ENCODE measurements at places on chromosomes 6 and 20.

DNA sequence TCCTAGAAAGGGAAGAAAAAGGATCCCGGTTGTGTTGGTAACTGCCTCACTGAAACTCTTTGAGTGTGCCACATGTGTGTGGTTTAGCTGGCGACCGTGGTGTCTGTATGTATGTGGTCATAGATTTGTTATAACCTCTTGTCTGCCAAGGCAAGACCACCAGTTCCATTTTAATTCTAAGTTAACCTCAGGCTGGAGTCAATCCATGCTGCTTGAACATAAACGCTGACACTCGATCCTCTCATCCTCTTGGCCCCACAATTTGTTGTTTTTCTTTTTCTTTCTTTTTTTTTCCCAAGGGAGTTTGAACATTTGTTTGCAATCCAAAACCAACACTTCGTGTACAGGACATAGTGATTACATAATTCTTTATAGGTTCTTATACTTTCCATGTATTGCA is 318.9 kb upstream of the JAG1 start:
- no peak for DNase-seq

- no peak for DNase-seq
These were observed 8.4 kb downstream of the PI3 start for GRCh38 chr20:45183084-45183483.

GRCh38 chr6:1479095-1479494 is 89.7 kb downstream of the FOXF2 start:
- DNase-seq = no peak

DNA sequence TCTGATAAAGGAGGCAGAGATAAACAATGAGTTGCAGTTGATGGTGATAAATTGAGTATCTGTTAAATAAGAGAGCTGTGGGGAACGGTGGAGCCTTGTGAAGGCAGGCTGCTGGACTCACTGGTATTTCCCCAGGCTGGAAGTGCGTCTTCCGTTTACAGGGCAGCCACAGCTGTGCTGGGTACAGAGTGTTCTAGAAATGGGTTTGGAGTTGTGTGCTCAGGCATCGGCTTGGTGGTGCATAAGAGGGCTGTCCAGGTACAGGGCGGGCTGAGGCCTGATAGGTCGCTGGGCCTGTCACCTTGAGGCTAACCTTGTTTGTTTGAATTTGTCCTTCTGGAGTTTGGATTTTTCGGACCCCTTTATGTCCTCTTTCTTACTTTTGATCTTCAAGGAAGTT is 39.3 kb downstream of the ARID1B start:
- DNase-seq = no peak

GRCh38 chr20:41649489-41649888 is 31.3 kb upstream of the CHD6 start:
- DNase-seq = no peak

- DNase-seq = no peak
These were observed 323.8 kb downstream of the QKI start for GRCh38 chr6:163738304-163738703.

DNA sequence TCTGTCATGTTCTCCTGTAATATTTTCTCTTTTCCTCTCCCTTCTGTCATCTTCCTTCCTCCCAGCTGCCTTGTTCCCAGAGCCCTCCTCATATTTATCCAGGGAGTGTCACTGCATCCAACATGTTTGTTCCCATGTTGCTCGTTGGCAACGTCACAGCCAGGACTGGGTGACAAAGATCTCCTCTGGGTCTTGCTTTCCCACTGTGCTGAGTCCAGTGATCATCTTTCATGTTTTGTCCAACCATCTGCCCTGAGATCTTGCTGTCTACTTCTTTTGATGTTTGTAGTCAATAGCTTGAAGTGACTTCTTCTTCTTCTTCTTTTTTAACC is 26.6 kb downstream of the FARS2 start:
- no peak for DNase-seq

GRCh38 chr6:122753688-122754056 is 25.8 kb upstream of the FABP7 start:
- no peak for DNase-seq

DNA sequence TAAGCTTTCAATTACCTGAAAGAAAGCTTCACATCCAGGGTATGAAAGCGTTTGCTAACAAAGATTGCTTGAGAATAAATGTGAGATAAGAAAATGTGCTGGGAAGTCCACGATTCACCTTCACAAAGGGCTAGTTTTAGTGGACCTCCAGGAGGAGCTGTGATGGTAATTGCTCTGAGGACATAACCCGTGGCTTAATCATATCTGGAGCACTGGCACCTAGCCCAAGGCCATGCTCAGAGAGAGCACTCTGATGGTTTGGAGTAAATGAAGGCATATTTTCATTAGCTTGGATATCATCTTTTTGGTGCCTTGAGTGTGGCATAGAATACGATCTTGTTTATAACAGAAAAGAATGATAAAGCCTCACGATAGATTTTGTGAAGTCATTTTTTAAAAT is 46.9 kb upstream of the BACH2 start:
- no peak for DNase-seq

DNA sequence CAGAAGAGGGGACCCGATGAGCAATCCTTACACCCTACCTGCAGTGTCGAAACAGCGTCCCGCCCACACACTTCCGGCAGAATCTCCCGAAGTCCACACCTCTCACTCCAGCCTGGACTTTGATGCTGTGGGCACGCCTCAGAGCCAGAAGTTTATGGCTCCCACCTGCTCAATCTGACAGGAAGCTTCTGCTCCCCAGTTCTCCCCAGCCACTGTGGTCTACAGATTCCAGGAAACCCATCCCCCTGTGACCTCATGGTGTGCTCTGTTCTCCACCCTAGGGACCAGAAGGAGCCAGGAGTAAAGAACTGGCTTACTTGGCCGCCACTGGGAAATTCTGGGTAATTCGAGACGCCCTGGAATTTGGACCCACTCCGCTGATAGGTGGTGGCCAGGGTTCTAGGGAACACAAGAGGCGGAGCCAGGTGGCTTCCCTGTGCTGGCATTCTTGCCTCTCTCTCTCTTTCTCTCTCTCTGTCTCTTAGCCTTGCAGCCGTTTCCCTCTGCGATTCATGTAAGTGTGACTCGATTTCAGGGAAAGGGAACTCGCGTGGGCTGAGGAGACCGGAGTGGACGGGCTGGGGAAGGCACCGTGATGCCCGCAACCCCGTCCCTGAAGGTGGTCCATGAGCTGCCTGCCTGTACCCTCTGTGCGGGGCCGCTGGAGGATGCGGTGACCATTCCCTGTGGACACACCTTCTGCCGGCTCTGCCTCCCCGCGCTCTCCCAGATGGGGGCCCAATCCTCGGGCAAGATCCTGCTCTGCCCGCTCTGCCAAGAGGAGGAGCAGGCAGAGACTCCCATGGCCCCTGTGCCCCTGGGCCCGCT is at the start of gene TRIM15:
TRIM15 (plus strand) TSS at position 457 of the 828 bp plus-strand sequence; CDS start at position 596, 139 bp downstream.
- DNase-seq = peak; percentile 23

GRCh38 chr6:162222521-162222920 is 505.0 kb downstream of the PRKN start:
- DNase-seq = no peak

- no peak for DNase-seq
These were observed 378.4 kb downstream of the ARHGAP18 start for GRCh38 chr6:129331450-129332138.

DNA sequence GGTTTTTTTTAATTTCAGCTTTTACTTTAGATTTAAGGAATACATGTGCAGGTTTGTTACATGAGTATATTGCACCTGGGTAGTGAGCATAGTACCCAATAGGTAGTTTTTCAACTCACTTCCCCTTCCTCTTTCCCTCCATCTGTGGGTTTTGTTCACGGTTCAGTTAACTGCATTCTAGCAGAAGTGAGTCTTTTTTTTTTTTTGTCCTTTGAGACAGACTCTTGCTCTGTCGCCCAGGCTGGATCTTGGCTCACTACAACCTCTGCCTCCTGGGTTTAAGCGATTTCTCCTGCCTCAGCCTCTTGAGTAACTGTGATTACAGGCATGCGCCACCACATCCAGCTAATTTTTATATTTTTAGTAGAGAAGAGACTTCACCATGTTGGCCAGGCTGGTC is 8.7 kb downstream of the UBR2 start:
- no peak for DNase-seq

DNA sequence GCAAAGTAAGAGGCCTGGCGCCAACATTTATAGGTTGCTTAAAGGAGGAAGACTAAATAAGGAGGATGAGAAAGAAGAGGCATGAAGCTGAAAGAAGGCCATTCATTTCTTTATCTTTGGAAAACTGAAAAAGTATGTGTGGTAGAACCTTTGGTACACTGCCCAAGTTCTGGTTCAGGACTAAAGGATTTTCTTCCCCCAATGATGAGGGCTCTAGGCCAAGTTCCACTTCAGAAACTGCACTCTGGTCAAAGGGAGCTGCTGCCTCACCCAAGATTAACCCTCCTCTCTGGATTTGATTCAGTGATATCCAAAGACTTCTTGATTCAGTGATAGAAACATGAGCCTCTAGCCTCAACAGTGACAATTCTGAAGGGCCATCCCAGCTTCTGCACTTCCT is 5.0 kb upstream of the KPNA5 start:
- no peak for DNase-seq

- no peak for DNase-seq
These were observed 13.6 kb upstream of the GUCA1A start for GRCh38 chr6:42159431-42160024.

GRCh38 chr20:46946181-46946624 is 51.6 kb downstream of the EYA2 start:
- no peak for DNase-seq

All from activated T-cell treated with anti-CD3 and anti-CD28 coated beads for 4 hours (primary cell).